ENCODE measurements at places on chromosomes 11 and 22.

DNA sequence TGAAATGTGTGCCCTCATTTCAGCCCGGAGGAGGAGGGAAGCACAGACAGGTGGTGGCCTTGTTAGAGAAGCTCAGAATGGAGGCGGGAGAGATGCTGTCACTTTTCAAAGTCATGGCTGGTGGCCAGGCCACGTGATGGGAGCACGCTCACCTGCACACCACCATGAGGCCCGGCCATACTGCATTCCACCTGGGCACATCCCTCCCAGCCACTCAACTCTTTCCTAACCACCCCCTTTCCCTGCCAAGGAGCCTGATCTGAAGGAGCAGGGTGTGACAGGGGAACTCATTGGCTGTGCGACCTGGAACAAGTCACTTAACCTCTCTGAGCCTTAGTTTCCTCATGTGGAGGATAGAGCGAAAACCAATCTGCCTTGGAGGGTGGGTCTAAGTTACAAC, 364.5 kb downstream of the CTTN start:
- no peaks in the 10 kb centered on the region for H3K36me3 ChIP-seq
- no peak overlapping the region for H3K4me3 ChIP-seq
- no peaks in the 10 kb centered on the region for H3K27me3 ChIP-seq
- no peak overlapping the region for H3K27ac ChIP-seq

- H3K4me3 ChIP-seq: no peak overlapping the region
- no peak overlapping the region for H3K27ac ChIP-seq
- no peaks in the 10 kb centered on the region for H3K36me3 ChIP-seq
- no peaks in the 10 kb centered on the region for H3K4me1 ChIP-seq
- no peaks in the 10 kb centered on the region for H3K27me3 ChIP-seq
- no peak for DNase-seq
Observed at GRCh38 chr11:1373536-1374214, 16.1 kb upstream of the BRSK2 start.

- no peak overlapping the region for H3K27ac ChIP-seq
- DNase-seq: no peak
- H3K4me3 ChIP-seq: no peak overlapping the region
- H3K36me3 ChIP-seq: no peaks in the 10 kb centered on the region
- H3K27me3 ChIP-seq: no peaks in the 10 kb centered on the region
Observed at GRCh38 chr11:46254133-46254491, 23.4 kb upstream of the CREB3L1 start.

DNA sequence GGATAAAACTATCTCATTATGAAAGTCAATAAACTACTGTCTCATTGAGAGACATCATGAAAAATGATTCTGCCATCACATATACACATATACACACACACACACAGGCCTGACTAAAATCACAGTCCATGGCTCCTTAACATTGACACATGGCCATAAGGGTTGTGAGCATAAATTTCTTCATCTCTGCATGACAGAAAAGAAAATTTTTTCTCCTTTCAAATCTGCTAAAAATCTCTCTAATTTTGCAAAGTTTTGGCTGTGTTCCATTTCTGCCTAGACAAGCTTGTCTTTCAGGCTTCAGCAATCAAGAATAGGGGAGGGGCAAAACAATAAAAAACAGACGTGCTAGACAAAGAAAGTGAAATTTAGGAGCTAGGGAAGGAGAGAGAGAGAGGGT, 324.5 kb downstream of the LRRC4C start:
- DNase-seq: no peak
- no peaks in the 10 kb centered on the region for H3K27me3 ChIP-seq
- no peak overlapping the region for H3K27ac ChIP-seq
- no peaks in the 10 kb centered on the region for H3K4me1 ChIP-seq
- no peak overlapping the region for H3K4me3 ChIP-seq

- H3K36me3 ChIP-seq: peaks cover 17% of the 10 kb centered on the region
- H3K4me3 ChIP-seq: no peak overlapping the region
- H3K27ac ChIP-seq: no peak overlapping the region
- no peaks in the 10 kb centered on the region for H3K27me3 ChIP-seq
Observed at GRCh38 chr11:67282155-67282875, 6.8 kb upstream of the ANKRD13D start.

DNA sequence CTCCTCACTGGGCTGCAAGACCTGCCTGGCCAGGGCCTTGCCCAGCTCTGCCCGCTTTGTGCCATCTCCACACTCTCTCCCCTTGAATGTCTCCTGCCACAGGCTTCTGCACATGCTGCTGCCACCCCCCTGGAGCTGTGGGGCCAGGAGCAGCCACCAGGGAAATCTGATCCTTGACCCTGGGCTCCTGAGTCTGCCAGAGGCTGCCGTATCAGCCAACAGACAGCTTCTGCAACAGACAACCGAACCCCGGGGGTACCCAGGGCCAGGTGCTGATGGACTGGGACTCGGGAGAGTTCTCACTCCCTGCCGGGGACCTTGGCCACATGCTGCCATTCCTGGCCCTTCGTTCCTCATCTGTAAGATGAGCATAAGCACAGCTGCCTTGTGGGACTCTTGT, 3.3 kb upstream of the PPARA start:
- H3K27me3 ChIP-seq: peaks cover 17% of the 10 kb centered on the region
- no peaks in the 10 kb centered on the region for H3K36me3 ChIP-seq
- DNase-seq: no peak
- no peaks in the 10 kb centered on the region for H3K4me1 ChIP-seq

DNA sequence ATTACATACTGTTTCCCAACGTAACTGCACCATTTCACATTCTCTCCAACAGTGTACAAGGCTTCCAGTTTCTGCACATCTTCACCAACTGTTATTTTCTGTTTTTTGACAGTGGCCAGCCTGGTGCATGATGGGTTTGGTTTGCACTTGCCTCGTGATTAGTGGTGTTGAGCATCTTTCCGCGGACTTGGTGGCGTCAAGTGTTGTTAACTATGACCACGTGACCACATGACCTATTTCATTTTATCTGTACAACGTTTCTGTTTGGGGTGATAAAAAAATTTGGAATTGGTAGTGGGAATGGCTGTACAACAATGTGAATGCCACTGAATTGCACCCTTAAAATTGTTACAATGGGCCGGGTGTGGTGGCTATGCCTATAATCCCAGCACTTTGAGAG, 2.5 kb upstream of the YPEL1 start:
- no peaks in the 10 kb centered on the region for H3K36me3 ChIP-seq
- H3K27ac ChIP-seq: no peak overlapping the region
- DNase-seq: no peak
- peaks cover 2% of the 10 kb centered on the region for H3K4me1 ChIP-seq
- H3K4me3 ChIP-seq: no peak overlapping the region

DNA sequence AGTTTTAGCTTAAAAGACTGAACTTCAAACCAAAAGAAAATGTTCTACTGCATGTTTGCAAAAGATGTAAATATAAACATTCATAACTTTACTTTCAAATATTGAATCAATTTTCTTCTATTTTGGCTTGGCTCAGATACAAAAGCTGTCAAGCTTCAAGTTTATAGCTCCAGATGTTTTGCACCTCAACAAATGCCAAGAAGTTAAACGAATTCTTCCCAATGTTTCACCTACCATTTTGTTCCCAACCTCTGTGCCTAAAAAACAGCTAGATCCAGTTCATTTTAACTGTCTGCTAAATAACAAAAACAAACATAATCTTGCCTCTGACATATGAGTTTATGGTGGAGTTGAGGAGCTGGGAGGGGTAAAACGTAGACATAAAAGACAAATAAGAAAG, 76.5 kb downstream of the RAB30 start:
- H3K27ac ChIP-seq: no peak overlapping the region
- H3K4me3 ChIP-seq: no peak overlapping the region
- no peak for DNase-seq
- no peaks in the 10 kb centered on the region for H3K36me3 ChIP-seq

DNA sequence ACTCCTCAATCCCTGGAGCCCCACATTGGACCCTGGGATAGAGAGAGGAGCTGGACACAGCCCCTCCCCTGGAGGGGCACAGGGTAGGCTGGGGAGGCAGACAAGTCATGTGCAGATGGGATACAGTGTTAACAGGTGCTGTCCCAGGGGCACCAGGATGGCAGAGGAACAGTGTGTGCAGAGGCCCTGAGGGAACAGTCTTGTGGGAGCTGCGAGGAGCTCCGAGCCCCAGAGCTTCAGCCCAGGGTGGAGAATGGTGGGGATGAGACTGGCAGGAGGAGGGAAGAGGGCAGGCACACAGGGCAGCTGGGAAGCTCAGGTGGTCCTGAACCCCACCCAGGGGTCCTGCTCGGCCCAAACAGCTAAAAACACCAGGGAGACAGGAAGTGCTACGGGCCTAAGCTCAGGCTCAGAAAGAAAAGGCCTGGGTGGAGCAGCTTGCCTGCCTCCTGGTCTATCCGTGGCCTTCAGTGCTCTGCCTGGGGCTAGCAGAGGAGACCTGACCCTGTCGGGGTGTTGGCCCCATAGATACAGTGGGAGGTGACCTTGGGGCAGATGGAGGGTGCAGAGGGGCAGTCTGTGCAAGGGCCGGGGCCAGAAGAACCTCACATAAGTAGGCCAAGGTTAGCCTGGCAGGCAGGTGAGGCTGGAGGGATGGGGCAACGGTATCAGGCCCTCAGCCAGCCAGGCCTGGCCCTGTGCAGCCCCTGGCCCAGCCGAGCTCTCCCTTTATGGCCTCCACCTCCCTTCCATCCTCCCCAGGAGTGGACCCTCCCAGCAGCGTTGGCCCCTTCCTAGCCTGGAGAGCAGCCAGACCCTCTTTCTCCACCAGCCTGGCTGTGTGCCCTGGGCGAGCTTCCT, 15.4 kb downstream of the CAPN5 start:
- H3K27ac ChIP-seq: no peak overlapping the region
- no peak for DNase-seq
- H3K27me3 ChIP-seq: no peaks in the 10 kb centered on the region
- no peaks in the 10 kb centered on the region for H3K36me3 ChIP-seq
- H3K4me1 ChIP-seq: peaks cover 3% of the 10 kb centered on the region
- H3K4me3 ChIP-seq: no peak overlapping the region

GRCh38 chr11:8839957-8840945, 70.7 kb upstream of the AKIP1 start:
- peak overlapping the region; percentile 40 for H3K27ac ChIP-seq
- peak; percentile 65 for DNase-seq
- peaks cover 20% of the 10 kb centered on the region for H3K4me1 ChIP-seq
- H3K4me3 ChIP-seq: no peak overlapping the region

GRCh38 chr11:31869986-31870385, 58.9 kb upstream of the PAX6 start:
- peaks cover 3% of the 10 kb centered on the region for H3K4me1 ChIP-seq
- no peaks in the 10 kb centered on the region for H3K36me3 ChIP-seq
- no peak for DNase-seq
- no peaks in the 10 kb centered on the region for H3K27me3 ChIP-seq

DNA sequence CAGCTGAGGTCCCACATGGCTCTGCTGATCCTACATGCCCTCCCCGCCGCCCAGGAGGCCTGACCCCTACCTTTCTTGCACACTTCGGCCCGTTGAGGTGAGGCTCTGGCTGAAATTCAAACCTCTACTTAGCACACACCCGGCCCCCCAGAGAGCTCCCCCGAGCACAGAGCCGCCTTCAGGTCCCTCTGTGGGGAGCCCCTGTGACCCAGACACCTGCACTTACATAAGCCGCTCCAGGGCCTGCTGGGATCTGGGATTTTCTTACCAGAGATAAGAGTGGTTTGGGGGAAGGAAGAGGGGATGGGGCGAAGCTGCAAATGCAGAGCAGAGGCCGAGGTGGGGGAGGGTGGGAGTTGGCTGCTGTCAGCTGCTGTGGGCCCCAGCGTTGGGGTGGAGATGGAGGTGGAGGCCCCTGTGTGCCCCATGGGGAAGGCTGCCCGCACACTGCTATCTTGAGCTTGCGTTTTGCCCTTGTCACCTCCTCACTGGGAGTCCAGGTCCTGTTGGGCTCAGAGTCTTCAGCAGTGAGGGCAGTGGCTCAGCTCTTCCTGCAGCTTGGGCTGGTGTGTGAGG, 30.6 kb downstream of the CAPN1 start:
- no peak overlapping the region for H3K4me3 ChIP-seq
- H3K27me3 ChIP-seq: no peaks in the 10 kb centered on the region
- H3K4me1 ChIP-seq: peaks cover 9% of the 10 kb centered on the region
- no peak overlapping the region for H3K27ac ChIP-seq
- DNase-seq: peak; percentile 25

- H3K27me3 ChIP-seq: no peaks in the 10 kb centered on the region
- no peaks in the 10 kb centered on the region for H3K36me3 ChIP-seq
- no peak overlapping the region for H3K27ac ChIP-seq
- no peak for DNase-seq
Observed at GRCh38 chr11:6721343-6721742, 38.2 kb upstream of the MRPL17 start.

DNA sequence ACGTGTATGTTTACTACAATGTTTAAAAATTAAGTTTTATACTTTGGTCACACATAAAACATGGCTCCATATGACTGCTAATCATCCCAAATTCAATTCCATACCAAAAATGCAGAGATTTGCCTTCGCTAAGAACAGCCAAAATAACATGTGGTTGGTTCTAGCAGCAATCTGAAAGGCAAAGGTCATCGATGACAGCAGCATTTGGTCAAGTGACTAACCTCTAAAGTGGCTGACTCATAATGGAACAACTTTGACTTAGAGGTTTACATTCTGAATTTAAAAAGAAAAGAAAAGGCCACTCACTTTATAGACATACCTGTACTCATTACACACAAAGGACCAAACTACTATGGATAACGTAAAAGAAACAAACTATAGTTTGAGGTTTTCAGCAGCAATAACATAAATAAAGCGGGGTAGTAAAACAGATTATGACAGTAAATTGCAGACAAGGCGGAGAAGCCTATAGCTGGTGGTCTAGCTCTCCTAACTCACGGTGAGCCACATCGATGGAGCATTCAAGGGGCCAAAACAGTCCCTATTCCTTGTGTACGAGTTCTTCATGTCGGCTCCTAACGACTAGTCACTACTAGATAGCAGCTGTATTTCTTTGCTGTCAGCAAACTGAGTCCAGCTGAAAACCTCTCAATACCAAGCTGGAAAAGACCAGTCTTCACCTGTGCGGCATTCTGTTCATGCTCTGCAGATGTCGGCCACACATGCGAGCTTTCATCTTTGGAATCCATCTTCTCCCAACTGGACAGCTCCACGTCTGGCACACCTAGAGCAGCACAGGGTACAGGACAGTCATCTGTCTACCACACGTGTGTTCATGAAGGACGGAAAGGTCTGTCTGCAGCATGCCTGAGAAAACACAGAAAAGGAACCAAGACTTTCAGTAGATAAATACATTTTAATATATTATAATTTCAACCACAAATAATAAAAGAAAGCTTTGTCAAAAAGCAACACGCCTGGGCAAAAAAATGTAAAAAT, 42.1 kb downstream of the PRDM10 start:
- H3K4me3 ChIP-seq: no peak overlapping the region
- no peaks in the 10 kb centered on the region for H3K36me3 ChIP-seq
- no peak overlapping the region for H3K27ac ChIP-seq
- H3K27me3 ChIP-seq: no peaks in the 10 kb centered on the region
- DNase-seq: no peak
- no peaks in the 10 kb centered on the region for H3K4me1 ChIP-seq
